ENCODE measurements at places on chromosomes 12 and 14.
A peak's percentile ranks its signal among the peaks of the same experiment; 100 is the strongest.

DNA sequence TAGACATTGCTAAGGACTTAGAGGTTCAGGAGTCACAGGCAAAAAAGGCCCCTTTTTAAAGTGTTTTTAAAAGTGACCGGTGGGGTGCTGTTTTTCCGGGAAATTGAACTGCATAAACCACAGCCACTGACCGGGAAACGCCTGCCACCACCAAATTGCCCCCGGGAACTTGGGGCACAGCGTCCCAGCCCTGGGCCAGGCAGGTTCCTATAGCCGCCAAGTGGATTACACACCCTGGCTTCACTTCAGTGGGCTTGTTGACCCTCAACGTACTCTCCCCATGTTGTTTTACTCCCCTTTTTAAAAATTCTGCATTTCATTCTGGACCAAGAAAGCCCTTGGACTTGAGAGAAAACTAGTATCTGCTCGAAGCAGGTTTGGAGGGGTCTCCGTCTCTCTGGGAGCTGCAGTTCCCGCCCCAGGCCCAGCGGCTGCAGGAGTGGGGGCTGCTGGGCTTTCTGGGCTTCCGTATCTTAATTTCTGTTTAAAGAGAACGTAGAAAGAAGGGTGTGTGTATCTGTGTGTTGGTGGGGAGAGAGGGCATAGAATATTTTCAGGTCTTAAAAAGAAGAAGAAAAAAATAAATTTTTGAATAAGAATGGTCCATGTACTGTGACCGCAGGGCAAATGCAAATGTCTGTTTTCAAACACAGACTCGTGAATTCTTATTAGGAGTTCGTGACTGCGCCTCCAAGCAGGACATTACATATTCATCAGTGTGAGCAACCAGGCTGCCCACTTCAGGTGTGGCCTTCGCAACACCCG lies 82.9 kb downstream of the PAPOLA start:
- no peak for DNase-seq

- no peak for DNase-seq
Observed at GRCh38 chr14:105260959-105261358, 12.6 kb downstream of the BTBD6 start.

DNA sequence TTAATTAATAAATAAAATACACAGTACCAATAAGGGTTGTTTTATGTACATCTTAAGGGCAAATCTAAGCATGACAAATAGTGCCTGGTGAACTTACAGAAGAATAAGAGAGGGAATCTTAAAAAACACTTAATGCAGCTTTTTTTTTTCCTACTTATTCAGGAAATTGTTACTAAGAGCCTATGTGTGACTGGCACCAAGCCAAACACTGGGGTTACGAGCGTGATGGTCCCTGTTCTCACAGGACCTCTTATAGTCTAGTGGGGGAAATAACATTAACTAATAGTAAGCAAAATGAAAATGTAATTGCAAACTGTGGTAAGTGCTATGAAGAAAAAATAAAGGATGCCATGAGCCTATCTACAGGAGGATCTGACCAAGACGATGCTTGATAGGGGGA lies 53.6 kb downstream of the RTN1 start:
- no peak for DNase-seq

- DNase-seq = no peak
Observed at GRCh38 chr12:110845339-110845682, 1.5 kb upstream of the CCDC63 start.

DNA sequence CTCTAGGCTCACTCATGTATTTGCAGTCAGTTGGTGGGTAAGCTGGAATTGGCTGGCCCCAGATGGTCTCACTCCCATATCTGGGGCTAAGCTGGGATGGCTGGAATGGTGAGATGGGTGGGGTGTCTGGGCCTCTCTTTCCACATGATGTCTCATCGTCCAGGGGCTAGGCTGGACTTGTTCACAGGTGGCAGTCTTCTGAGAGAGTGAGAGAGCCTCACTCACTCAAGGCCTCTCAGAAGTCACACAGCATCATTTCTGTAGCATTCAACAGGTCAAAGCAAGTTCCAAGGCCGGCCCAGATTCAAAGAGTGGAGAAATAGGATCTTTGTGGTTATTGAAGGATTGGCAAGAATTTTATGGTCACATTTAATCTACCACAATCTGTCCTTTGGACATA lies 102.7 kb downstream of the UNC79 start:
- no peak for DNase-seq

DNA sequence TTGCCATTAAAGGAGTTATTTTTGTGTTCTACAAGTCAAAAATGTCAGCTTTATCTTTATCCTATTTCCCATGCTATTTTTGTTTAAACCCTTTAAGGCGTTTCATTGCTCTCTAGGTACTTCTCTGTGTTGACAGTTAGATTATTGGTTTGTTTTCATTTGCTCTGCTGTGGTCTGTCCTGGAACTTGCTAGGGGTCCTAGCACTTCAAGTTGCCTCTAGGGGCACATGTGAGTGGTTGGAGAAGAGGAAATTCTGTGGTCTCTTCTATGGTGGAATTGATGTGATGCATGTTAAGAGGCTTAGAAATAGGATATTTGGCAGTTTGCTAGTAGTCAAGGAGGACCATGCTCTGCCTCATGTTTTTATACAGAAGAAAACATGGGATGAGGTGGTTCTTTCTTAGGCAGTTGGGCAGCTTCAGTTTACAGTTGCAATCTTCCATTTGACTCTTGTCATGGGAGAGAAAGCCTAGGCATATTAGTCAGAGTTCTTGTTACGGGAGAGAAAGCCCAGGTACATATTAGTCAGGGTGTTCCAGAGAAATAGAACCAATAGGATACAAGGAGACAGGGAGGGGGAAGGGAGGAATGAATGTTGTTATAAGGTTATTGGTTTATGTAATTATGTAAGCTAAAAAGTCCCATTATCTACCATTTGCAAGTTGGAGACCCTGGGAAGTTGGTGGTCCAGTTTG lies 14.4 kb downstream of the TTLL5 start:
- no peak for DNase-seq

GRCh38 chr12:31867292-31867691 lies 91.9 kb upstream of the RESF1 start:
- DNase-seq = no peak

- DNase-seq = peak; percentile 22
Observed at GRCh38 chr14:81710232-81710845, 176.7 kb upstream of the SEL1L start.

Data from lung (tissue), 17 donors.